Right atrium auricular region (tissue), 2 donors: ENCODE measurements at places on chromosomes 12 and 14. TPM values are rescaled to one million over a fixed set of nuclear protein-coding genes. Genes with fewer than 3 reads are reported as not detected.

GRCh38 chr14:40911141-40911540 lies 695.5 kb upstream of the LRFN5 start:
- H3K4me3 ChIP-seq: no peak overlapping the region
- H3K27ac ChIP-seq: no peak overlapping the region
- H3K27me3 ChIP-seq: no peaks in the 10 kb centered on the region
- no peaks in the 10 kb centered on the region for H3K4me1 ChIP-seq
- no peak for DNase-seq

Gene GALNT9
- 4.0 TPM for total RNA-seq

GRCh38 chr14:102075155-102075554 lies 11.7 kb downstream of the HSP90AA1 start:
- H3K27me3 ChIP-seq: no peaks in the 10 kb centered on the region
- peaks cover 24% of the 10 kb centered on the region for H3K36me3 ChIP-seq
- H3K27ac ChIP-seq: no peak overlapping the region
- no peak for DNase-seq
- H3K4me3 ChIP-seq: no peak overlapping the region
- H3K4me1 ChIP-seq: no peaks in the 10 kb centered on the region

DNA sequence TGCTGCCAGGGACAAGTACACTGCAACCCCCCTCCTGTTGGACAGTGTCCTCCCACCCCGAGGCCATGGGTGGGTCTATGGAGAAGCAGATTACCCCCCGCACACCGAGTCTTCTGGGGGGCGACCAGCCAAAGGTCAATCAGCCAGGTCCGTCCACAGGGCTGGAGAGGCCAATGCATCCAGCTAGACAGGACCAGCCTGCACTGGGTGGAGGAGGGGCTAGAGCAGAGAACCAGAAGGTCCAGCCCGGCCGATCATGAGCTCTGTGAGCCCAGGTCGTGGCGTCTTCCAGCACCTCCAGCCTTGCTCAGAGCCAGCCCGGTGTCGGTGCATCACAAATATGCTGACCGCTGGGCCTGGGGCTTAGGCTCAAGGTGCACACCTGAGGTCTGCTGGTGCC lies 8.2 kb upstream of the ADSS1 start:
- no peak overlapping the region for H3K4me3 ChIP-seq
- H3K27ac ChIP-seq: no peak overlapping the region
- H3K4me1 ChIP-seq: peaks cover 25% of the 10 kb centered on the region
- DNase-seq: no peak

DNA sequence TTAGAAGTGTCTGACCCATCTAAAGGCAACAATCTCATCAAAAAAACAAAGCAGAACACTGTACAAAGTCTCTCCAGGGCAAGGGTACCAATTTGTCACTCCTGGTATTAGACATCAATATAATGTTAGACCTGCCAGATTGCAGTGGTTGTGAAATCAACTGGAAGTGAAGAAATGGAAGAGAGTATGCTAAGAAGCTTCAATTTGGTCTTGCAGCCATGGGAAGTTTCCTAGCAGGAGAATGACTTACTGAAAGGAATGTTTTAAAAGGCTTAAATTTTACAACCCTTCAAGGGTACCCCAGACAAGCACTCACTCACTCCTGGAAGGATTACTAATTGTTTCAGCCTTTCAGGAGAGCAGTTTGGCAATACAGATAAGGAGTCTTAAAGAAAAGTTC lies 18.9 kb downstream of the LLPH start:
- H3K4me1 ChIP-seq: no peaks in the 10 kb centered on the region
- H3K36me3 ChIP-seq: no peaks in the 10 kb centered on the region

Gene PLEKHG7
- total RNA-seq: not detected
